ENCODE measurements at places on chromosomes 11 and 22.

DNA sequence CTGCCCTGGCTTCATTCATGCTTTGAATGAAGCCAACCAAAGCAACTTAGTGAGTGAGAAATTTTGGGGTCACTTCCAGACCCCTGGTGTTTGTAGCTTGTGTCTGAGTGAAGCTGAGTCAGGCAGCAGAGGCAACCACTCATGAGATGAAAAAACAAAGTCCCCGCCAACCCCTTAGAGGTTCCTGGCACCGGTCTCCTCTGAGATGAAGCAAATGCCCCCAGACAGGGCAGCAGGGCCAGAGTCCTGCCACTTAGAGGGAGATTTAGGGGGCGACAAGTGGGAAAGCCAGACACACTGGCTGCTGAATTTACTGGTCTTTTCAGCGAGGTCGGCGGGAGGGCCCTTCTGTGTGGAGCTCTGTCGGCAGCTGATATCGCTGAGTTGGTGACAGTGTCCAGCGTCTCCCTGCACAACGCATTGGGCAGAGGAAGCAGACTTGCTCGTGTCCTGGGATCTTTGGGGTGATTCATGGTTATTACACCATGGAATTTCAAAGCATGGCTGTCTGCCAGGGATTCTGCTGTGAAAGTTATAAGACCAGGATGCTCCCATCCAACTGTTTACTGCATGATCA lies 482.6 kb downstream of the MIAT start:
- DNase-seq, result no peak

GRCh38 chr22:30247561-30247960 lies 1.0 kb upstream of the LIF start:
- DNase-seq, result no peak

DNA sequence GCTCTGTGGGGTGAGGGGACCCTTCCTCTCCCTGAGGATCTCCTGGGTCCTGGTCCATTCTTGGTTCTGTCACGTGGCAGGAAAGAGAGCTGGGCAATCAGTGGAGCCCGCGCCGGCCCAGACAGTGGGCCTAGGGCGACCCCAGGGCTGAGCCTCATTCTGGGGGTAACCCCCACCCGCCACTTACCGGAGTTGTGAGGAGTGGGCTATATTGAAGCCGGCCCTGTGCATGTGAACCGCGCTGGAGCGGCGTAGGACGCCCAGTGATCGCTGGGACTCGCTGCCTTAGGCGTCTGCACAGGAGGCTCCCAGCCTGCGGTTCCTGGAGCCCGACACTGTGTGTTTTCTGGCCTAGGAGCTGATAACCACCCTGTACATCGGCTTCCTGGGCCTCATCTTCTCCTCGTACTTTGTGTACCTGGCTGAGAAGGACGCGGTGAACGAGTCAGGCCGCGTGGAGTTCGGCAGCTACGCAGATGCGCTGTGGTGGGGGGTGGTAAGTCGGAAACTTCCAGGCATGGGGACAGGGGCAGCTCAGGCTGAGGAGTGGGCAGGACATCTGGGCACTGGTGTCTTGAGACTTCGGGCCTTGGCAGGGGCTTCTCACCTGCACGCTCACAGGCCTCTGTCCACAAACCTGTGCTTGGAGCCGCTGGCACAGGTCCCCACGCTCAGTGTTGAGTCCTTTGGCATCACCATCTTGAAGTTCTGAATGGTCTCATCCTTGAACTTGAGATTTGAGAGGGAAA lies 127.1 kb downstream of the KCNQ1OT1 start:
- DNase-seq, result no peak

- no peak for DNase-seq
Observed at GRCh38 chr22:23230348-23231068, 50.2 kb downstream of the BCR start.

DNA sequence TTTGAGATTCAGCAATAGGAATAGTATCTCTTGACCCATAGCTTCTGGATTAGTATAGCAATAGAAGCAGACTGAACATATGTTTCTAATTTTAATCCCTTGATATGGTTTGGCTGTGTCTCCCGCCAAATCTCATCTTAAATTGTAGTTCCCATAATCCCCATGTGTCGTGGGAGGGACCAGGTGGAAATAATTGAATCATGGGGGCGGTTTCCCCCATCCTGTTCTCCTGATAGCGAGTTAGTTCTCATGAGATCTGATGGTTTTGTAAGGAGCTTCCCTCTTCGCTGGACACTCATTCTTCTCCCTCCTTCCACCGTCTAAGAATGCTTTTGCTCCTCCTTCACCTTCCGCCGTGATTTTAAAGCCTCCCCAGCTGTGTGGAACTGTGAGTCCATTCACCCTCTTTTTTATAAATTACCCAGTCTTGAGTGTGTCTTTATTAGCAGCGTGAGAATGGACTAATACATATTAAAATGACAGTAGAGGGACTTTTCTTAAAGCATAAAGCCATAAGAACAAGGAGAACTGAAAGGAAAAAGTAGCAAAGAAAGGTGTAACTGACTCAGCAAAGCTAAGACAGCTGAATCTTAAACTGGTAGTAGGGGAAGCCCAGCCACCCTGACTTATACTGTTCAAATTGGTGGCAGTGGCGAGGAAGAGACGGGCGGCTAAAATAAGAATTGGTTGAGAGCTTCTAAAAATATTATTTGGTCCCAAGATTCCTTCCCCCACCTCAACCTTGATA lies 20.3 kb upstream of the SLN start:
- DNase-seq, result no peak

DNA sequence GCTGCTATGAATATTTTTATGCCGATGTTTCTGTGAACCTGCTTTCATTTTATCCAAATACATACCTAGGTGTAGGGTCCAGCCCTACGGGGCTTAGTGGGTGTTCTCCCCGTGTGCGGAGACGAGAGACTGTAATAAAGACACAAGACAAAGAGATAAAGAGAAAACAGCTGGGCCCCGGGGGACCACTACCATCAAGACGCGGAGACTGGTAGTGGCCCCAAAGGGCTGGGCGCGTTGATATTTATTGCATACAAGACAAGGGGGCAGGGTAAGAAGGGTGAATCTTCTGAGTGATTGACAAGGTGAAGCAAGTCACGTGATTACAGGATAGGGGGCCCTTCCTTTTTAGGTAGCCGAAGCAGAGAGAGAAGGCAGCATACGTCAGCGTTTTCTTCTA lies 920.1 kb downstream of the BRD1 start:
- no peak for DNase-seq

DNA sequence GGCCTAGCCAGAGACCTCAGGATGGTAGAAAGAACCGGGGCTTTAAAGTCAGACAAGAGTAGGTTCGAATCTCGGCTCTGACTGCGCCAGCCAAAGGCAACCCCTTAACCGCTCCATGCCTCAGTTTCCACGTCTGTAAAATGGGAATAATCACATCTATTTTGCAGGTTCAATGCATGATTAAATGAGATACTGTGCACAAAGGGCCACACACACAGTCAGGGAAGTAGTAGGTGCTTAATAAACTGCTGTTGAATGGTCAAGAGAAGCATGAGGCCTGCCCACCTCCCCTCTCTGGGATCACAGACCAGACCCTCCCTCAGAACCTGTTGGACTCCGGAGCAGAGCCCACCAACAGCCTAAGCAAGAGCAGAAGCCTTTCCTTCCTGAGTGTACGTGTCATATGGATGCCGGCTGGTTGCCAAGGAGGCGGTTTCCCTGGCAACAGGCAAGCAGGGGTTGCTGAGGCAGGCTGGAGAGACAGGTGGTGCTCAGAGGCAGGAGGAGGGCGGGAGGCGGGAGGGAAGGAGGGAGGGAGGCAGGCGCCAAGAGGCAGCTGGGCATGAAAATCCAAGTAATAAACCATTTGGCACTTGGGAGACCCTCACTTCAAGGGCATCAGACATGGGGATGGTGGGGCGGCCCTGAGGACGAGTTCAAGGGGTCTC lies 43.9 kb downstream of the NFAM1 start:
- no peak for DNase-seq

GRCh38 chr11:120147950-120148270 lies 10.0 kb upstream of the TRIM29 start:
- DNase-seq, result no peak

GRCh38 chr22:43085658-43086606 lies 3.3 kb downstream of the TTLL1 start:
- no peak for DNase-seq

GRCh38 chr22:44847380-44847779 lies 95.0 kb downstream of the ARHGAP8 start:
- DNase-seq, result no peak

- no peak for DNase-seq
Observed at GRCh38 chr11:24375351-24375750, 121.5 kb upstream of the LUZP2 start.

DNA sequence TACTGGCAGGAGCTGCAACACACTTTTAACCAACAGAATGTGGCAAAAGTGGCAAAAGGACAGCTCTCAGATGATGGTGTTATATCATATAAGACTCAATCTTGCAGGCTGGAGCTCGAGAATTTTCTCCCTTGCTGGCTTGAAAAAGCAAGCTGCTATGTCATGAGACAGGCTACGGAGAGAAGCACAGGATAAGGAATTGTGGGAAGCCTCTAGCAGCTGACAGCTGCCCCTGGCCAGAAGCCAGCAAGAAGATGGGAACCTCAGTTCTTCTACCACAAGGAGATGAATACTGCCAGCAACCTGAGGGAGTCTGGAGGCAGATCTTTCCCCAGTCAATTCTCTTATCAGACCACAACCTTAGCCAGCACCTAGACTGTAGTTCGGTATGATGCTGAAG lies 24.6 kb downstream of the FXYD6 start:
- no peak for DNase-seq

DNA sequence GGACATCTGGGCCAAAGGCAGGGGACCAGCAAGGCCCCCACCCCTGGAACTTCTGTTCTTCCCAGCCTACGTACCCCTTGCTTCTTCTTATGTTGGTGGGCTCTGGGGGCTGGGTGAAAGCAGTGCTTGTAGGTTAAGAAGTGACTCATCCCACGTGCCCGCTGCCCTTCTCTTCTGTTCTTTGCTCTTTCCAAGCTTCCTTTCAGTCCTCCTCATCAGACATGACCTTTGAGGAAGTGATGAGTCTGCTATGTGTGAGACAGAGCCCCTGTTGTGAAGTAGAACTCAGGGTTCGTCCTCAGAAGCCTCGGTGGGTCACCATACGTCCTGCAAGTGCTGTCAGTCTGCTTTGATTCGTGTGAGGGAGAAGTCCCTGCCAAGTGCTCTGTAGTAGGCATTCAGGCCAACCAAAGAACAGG lies 12.7 kb downstream of the MED15 start:
- DNase-seq, result no peak

DNA sequence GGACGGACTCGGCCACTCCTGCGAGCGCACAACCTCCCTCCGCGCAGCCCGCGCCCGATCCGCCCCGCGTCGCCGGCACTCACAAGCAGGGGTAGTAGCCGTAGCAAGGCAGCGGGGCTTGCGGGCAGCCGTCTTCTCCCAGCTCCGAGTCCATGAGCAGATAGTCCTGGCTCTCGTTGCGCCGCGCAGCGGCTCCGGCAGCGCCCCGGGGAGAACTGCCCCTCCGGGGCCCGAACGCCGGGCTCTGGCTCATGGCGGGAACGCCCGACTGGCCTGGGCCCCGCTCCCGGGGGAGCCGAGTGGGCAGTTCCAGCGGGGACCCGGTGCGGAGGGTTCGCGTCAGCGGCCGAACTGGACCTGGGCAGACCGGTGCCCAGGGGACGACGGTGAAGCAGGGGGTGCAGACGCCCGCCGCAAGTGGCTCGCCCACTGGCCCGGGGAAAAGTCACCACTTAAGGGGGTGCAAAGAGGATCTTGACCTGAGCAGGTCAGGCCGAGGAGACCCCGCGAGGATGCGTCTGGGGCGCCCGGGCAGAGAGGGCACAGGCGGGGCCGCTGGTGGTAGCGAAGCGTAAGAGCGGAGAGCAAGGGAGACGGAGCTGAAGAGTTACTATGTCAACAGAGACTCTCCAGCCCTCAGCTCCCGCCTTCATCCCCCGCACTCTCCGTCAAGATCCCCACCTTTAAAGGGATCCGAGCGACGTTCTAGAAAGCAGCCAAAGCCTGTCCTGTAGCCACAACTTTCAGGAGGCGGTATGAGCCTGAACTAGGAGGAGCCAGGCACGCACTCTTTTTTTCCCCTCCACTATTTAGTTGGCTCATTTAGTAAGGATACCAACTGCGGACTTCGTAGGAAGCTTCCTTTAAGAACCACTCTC lies at the start of gene TRPC6:
TSS of gene TRPC6 (minus strand) at position 757 of the 878 bp plus-strand sequence. CDS start at position 253, 504 bp downstream.
- no peak for DNase-seq

- no peak for DNase-seq
Observed at GRCh38 chr11:36478700-36479329, 31.3 kb downstream of the TRAF6 start.

- no peak for DNase-seq
Observed at GRCh38 chr11:116823031-116823843, at the start of gene APOA4. Gene APOA4 (minus strand): TSS chr11:116823304. CDS start chr11:116823191, 113 bp downstream.

DNA sequence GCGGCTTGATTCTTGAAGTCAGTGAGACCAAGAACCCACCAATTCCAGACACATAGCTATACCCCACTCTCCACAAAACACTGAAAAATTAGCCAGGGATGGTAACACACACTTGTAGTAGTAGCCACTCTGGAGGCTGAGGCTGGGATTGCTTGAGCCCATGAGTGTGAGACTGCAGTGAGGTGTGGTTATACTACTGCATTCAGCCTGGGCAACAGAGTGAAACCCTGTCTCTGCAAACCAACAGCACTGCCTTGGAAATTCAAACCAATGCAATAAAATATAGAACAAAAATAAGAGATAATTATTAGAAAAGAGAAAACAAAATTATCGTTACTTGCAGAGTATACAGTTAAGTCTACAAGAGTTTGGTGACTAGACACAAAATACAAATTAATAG lies 20.2 kb upstream of the PRDM10 start:
- DNase-seq, result no peak

DNA sequence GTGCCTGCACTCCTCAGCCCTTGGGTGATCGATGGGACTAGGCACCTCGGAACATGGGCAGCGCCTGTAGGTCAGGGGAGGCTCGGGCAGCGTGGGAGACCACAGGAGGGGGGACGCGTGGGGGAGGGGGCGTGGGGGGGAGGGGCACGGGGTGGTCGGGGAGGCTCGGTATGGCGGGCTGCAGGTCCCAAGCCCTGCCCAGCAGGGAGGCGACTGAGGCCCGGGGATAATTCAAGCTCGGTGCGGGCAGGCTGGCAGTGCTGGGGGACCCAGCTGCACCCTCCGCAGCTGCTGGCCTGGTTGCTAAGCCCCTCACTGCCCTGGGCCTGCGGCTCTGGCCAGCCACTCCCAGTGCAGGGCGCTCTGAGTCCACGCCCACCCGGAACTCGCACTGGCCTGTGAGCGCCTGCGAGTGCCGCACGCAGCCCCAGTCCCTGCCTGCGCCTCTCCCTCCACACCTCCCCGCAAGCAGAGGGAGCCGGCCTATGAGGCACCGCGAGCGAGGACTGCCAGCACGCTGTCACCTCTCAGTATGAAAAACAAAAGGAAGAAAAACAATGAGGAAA lies 1698.3 kb upstream of the RAG2 start:
- DNase-seq, result no peak

DNA sequence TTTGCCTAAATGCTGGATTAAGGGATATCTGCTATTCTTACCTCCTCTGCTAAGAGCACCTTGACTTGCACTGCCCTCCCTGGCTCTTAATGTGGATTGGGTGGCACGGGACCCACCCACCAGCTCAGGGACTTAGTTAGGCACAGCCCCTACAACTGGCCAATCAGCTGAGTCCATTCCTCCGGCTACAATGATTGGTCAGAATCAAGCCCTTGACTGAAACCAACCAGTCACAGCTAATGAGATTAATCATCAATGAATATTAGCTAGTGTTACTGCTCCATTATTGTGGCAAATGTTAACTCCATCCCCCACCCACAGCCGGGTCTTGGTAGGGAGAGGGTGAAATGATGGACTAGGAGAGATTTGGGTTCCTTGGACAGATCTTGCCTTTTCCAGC lies 328.0 kb downstream of the MN1 start:
- no peak for DNase-seq

- no peak for DNase-seq
Observed at GRCh38 chr11:28715726-28716125, 607.5 kb downstream of the METTL15 start.

GRCh38 chr11:117511931-117512539 lies 184.4 kb downstream of the CEP164 start:
- no peak for DNase-seq

All from GM12892 (cell line).